ACHN (cell line): ENCODE measurements at places on chromosomes 2 and 18.

DNA sequence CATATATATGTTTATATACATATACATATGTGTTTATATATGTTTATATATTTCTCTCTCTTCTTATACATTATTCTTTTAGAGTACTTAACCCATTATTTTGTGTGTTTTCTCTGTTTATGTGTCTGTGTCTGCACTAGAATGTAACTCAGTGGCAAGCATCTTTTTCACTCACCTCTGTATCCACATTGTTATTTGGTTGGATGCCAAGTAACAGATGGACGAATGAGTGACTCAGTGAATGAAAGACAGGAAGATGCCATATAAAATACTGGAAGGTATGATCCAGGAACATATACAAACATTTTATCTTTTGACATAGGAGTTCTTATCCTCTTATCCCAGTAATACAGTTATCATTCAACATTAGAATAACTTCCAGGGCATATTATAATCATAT is 684.8 kb downstream of the RNF144A start:
- no peak for DNase-seq

GRCh38 chr2:26000561-26001082 is 18.3 kb upstream of the KIF3C start:
- DNase-seq, result no peak

DNA sequence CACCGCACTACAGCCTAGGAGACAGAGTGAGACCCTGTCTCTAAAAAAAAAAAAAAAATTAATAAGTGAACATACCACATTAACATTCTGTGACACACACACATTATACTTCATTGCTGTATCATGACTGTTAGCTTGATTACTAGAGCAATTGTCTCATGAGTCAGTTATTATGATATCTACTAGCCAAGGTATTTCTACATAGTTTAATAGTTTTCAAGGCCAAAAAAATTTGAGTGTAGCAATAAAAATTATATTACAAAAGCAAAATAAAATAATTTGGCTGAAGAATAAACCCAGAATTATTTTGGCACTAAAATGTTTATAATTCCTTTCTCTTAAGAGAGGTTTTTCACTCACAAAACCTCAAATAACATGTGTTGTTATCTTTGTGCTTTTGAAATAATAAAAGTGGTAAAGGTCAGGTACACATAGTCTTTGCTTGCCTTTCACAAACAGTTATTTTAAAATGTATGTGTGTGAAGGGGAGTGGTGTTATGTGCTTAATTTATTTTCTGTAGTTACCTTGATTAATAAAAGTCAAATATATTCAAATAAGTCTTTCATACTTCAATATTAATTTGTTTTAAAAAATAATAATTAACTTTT is 136.9 kb upstream of the SPOPL start:
- no peak for DNase-seq

GRCh38 chr2:238370094-238370822 is 49.9 kb downstream of the TRAF3IP1 start:
- no peak for DNase-seq

DNA sequence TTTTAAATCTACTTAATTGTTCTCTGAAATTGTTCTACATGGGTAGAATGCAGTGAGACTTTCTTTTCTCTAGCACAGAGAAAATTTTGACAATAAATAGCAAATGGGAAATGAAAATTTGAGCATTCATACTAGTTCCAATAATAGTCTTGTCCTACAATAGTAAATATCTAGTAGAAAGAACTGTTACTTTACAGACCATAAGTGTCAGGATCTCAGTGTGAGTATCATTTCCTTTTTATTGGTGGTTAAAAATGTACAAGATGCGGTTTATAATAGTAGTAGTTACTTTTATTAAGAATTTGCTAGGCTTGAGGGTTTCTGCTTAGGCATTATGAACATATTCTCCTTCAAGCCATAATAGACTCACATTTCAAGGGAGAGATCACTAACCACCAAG is 43.2 kb downstream of the KCNE4 start:
- DNase-seq, result no peak

GRCh38 chr18:75839041-75839440 is 411.5 kb upstream of the SMIM21 start:
- DNase-seq, result no peak

DNA sequence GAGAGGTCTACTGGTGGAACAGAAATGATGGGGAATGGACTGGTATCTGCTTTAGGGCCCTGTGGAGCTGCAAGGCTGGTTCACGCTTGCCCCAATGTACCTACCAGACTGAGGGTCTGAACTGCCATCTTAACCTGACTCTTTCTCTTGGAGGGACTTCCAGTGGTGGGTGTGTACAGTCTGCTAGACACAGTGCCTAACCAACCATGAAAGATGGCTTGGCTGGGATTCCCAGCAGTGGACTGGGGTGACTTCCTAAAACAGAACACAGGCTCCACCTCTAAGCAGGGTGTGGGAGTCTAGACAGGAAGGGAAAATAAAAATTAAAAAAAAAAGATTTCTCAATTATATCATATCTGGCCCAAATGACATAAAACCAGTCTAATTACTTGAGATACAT is 25.5 kb upstream of the MYO3B start:
- no peak for DNase-seq

DNA sequence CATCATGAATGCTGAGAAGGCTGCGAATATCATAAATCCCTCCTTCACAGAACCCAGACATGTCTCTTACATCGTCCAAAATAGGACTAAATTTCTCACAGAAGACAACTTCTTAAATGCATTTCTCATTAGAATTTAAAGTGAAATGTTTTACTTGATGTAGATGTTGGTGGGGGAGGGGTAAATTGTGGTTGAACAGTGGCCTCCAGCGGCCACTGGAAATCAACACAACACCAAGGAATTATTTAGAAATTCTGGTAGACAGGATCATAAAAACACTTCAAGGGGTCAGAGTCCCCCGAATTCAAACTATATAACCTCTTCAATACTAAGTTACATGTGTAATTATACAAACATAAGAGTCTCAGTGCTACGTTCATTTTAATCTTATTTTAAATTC is 135.9 kb downstream of the ABCA12 start:
- DNase-seq, result peak; percentile 46

DNA sequence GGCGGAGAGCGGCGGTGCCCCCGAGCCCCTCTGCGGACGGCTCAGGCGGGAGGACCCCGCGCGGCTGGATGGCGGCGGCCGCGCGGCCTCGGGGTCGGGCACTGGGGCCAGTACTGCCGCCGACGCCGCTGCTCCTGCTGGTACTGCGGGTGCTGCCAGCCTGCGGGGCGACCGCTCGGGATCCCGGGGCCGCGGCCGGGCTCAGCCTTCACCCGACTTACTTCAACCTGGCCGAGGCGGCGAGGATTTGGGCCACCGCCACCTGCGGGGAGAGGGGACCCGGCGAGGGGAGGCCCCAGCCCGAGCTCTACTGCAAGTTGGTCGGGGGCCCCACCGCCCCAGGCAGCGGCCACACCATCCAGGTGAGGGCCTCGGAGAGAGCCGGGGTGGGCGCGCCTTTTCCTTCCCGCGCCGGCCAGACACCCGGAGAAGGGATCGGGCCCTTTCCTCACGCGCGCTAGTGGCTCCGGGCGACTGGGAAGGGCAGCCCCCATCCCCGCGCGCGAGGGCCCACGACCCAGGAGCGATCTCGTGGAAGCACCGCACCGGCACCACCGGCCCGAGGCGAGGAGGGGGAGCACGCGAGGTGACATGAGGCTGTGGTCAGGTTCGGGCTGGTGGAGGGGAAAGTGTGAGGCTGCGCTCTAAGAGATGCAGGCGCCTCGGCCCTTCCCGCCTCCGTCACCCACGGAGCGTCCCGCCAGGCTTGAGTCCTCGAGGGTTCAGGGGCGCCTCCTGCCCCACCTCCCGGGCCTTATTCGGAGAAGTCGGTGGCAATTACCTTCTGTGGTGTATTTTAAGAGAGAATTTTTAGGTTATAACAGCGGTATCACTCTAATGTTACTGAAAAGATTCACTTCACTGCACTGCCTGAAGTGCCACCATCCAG is 607 bp downstream of the LAMA3 start:
- peak; percentile 43 for DNase-seq

DNA sequence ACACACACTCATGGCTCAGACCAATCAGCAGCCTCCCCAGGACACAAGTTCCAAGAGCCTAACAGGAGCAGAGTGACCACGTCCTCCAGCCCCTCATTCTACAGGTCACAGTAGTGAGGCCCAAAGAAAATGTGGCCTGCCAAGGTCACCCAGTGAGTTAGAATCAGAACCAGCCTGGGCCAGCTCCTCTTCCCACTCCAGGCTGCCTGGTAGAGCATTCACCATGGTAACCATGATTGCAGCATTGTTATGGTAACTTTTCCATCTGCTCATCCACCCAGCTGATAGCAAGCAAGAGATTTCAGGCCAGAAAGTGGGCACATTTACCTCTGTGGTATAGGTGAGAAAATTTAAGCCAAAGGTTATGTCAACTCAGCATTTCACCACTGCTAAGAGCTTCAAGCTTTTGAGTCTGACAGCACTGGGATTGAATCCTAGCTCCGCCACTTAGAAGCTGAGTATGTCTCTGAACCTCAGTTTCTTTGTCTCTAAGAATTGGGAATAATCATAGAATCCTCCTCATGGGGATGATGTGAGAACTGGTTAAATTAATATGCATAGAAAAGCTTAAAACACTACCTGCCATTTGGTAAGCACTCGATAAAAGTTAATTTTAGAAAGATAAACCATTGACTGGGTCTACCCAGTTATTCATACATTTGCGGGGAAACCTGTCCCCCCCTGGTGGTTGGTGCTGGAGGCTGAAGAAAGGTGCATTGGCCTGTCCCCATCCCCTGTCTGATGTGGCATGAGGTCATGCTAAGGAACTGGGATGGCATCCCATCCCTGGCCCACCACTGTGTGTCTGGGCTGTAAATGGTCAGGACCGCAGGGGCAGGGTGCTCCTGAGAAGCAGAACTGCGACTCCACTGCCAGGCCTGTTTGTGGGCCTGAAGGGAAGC is 181.5 kb downstream of the KLHL29 start:
- peak; percentile 35 for DNase-seq

- DNase-seq, result no peak
These were observed 160.8 kb upstream of the HAAO start for GRCh38 chr2:42953216-42953615.

DNA sequence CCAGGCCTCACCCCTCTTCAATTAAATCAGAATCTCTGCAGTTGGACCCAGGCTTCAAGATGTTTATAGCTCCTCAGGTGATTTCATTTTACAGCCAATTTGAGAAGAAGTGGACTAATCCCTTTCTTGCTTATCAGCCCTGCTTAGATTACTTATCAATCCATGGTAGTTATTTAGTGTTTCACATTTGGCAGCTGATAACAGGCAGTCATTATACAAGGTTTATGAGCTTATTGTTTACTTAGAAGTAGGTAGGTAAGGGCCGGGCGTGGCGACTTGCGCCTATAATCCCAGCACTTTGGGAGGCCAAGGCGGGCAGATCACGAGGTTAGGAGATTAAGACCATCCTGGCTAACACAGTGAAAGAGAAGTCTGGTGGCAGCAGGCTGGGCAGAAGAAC is 237.5 kb downstream of the CTNNA2 start:
- DNase-seq, result no peak
